Activated CD8-positive, alpha-beta T cell treated with anti-CD3 and anti-CD28 coated beads for 36 hours (primary cell): ENCODE measurements at places on chromosomes 1 and 21.

- no peak for DNase-seq
- no peak overlapping the region for H3K4me3 ChIP-seq
- H3K27ac ChIP-seq: peak overlapping the region; percentile 0
- peaks cover 45% of the 10 kb centered on the region for H3K36me3 ChIP-seq
- peaks cover 27% of the 10 kb centered on the region for H3K4me1 ChIP-seq
- no peaks in the 10 kb centered on the region for H3K27me3 ChIP-seq
Measured at GRCh38 chr1:236261033-236261432, 20.7 kb downstream of the ERO1B start.

DNA sequence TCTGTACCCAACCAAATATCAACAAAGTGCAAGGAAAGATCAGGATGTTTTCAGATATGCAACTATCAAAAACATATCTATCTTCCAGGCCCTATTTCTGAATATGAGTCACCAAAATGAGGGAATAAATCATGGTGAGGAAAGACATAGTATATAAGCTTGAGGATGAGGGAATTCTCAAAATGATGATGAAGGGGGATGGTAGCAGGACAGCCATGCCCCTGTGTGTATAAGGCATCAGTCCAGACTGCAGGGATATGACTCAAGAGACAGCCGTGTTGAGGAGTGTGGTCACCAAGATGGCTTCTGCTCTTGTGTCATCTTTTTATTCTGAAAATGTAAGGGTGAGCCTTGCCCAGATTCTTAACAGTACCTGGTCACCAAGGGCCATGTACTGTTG is 4.4 kb upstream of the WDR64 start:
- no peak overlapping the region for H3K4me3 ChIP-seq
- no peak for DNase-seq
- H3K27me3 ChIP-seq: no peaks in the 10 kb centered on the region
- peaks cover 8% of the 10 kb centered on the region for H3K4me1 ChIP-seq
- H3K27ac ChIP-seq: no peak overlapping the region

GRCh38 chr1:59266180-59266926 is 30.5 kb upstream of the FGGY start:
- DNase-seq: no peak
- H3K36me3 ChIP-seq: no peaks in the 10 kb centered on the region
- H3K27me3 ChIP-seq: peaks cover 9% of the 10 kb centered on the region
- H3K4me1 ChIP-seq: no peaks in the 10 kb centered on the region

DNA sequence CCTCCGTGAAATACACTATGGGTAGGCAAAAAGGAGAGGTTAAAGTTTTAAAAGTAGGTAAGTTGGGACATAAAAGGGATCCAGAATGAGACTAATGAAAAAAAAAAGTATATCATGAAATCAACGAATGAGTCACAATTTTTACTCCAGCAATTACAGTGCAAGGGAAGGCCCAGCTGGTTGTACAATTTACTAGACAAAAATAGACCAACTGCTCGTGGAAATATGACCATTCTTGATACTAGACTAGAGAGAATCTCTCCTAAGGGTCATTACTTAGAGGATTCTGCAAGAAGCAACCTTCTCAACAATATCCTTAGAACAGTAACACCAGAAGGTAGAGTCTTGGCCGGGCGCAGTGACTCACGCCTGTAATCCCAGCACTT is 55.1 kb upstream of the EFHD2 start:
- peaks cover 32% of the 10 kb centered on the region for H3K4me1 ChIP-seq
- DNase-seq: no peak
- H3K27me3 ChIP-seq: peaks cover 2% of the 10 kb centered on the region
- no peak overlapping the region for H3K27ac ChIP-seq
- no peak overlapping the region for H3K4me3 ChIP-seq
- no peaks in the 10 kb centered on the region for H3K36me3 ChIP-seq

DNA sequence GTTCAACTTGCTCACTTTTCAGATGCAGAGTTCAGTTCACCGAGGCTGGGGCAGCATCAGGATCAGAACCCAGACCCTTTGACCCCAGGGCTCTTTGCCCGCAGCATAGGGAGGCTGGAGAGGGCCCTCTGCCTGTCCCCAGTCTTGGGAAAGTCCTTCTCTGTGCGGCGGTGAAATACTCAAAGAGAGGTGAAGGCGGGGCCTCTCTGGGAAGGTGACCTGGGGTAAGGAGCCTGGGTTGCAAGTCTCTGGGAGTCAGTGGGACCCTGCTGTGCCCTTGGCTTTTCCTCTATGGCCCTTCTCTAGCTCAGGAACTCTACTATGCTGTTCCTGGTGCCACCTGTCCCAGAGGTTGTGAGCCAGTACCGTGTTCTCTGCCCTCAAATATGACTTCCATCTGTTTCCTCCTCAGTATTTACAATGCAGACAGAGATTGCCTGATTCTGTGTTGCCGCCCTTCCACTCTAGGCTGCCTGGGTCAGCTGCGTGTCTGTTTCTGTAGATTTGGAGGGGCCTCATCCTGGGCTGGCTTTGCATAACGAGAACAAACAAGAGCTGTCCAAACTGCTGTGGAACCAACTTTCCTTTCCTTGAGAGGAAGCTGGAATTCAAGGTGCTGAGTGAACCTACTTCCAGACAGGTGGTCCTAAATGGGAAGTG is 18.7 kb upstream of the ZBTB21 start:
- H3K27me3 ChIP-seq: no peaks in the 10 kb centered on the region
- H3K36me3 ChIP-seq: no peaks in the 10 kb centered on the region
- H3K4me1 ChIP-seq: no peaks in the 10 kb centered on the region
- DNase-seq: no peak

GRCh38 chr1:17635811-17636210 is 96.3 kb downstream of the ARHGEF10L start:
- no peaks in the 10 kb centered on the region for H3K36me3 ChIP-seq
- H3K4me1 ChIP-seq: no peaks in the 10 kb centered on the region
- H3K27ac ChIP-seq: no peak overlapping the region
- no peaks in the 10 kb centered on the region for H3K27me3 ChIP-seq
- H3K4me3 ChIP-seq: no peak overlapping the region
- DNase-seq: no peak
